ENCODE measurements at places on chromosomes 7 and 10. TPM values are rescaled to one million over a fixed set of nuclear protein-coding genes. Genes with fewer than 3 reads are reported as not detected.
A peak's percentile ranks its signal among the peaks of the same experiment; 100 is the strongest.

DNA sequence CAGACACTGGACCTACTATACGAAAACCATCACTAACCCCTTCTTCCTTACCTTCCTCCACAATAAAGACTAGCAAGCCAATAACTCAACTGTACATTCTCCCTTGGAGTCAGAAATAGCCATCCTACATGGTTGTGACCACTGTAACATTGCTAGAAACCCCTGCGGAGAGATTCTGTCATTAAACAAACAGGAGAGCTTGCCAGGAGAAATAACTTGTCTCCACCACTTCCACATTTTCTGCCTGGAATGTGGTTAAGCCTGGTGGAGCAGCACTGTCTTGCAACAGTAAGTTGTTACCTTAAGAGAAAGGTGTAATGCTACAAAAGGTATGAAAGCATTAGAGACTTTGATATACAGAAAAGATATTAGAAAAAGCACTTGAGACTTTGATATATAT, 45.8 kb downstream of the THSD7A start:
- DNase-seq = no peak

GRCh38 chr10:107476408-107476807, 311.9 kb upstream of the SORCS1 start:
- DNase-seq = no peak

GRCh38 chr10:94042834-94043175, 49.1 kb downstream of the PLCE1 start:
- DNase-seq = no peak

DNA sequence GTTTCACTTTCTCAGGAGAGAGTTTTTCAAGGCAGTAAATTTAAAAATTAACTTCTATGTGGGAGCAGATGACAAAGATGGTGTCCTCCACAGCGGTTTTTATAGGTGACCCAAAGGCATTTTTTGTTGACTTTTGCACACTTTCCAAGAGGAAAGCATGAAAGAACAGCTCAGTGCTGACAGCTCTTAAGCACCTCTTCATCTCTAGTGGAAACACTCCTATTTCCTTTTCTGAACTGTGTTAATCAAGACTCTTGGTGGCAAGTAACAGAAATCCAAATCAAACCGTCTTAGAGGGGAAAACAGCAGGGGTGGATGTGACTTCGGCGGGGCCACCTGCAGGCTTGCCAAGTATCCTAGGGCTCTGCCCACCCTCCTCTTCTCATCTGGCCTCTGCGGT, 71.8 kb upstream of the GATA3 start:
- DNase-seq = no peak

- DNase-seq = no peak
These were observed 202.1 kb downstream of the ATRNL1 start for GRCh38 chr10:115295213-115295805.

- no peak for DNase-seq
These were observed 24.1 kb upstream of the SLK start for GRCh38 chr10:103942866-103943265.

- no peak for DNase-seq
These were observed 143.5 kb downstream of the MLLT10 start for GRCh38 chr10:21677551-21677950.

- peak; percentile 93 for DNase-seq
These were observed 267.9 kb upstream of the LRGUK start for GRCh38 chr7:133859231-133859630.

GRCh38 chr10:95832216-95833041, 75.3 kb upstream of the CC2D2B start:
- no peak for DNase-seq

DNA sequence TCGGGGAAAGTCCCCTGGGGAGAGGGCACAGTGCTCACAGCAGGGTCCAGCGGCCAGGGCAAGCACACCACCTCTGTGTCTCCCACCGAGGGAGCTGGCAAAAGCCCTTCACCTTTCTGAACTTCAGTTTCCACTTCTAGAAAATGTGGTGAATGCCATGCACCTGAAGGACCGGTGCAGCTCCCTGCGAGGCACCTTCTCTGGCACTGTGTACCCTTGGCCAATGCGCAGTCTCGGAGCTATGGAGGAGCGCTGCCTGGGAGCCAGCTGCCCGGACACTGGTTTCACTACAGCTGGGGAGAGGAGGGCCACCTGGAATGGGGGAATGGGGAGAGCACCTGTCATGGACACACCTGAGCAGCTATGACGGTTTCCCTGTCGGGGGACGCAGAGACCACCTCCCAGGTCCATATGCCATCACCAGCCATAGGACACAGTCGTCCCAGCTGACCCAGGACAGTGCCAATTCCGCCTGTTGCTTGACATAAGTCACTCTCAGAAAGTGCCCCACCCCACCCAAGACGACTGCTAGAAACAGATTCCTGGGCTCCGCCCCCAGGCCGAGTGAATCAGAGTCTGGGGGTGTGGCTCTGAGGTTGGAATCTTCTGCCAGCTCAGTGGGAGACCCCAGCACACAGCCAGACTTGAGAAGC, 16.8 kb downstream of the RASGEF1A start:
- peak; percentile 37 for DNase-seq

DNA sequence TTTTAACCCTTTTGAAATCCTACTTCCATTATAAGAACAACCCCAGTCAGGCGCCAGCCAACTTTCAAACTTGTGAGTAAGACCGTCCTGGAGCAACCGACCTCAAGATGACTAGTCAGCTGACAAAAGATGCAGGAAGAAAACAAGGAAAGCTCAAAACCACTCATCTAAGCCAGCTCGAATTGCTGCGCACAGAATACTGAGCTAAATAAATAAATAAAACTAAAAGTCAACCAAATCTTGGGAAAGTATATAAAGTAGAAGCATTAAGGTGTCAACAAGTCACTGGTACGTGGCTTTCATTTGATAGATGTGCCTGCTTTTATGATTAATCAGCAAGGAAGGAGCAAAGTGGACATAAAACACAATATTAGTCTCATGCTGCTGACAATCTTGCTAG, 1269.8 kb downstream of the XPNPEP1 start:
- DNase-seq = no peak

DNA sequence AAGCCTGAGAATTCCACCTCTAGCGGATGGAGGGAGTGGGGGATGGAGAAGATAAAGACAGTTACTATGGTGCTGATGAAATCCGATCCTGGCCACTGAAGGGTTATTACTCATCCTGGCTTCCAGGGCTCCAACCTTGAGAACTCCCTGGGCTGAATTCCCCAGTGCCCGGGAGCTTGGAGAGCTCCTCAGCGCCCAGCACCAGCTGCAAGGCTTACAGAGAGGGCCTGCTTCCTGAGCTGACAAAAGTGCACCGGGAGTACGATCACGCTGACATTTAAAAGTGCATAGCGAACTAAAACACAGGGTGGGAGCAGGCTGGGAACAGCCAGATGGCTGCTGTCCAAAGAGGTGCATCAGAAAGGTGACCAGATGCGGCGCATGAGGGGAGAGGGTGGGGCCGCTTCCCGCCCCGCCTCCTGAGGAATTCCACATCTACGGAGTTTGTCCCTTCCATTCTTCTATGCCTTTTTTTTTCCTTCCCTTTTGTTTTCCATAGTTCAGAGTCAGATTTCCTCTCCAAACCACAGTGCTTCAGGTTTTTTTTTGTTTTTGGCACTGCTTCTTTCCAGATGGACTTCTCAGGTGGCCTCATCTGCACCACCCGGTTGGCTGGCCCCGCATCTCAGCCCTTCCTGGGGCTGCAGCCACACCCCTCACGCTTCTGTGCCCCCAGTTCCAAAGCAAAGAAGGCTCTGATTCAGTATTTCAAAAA, 62.4 kb upstream of the MKRN1 start:
- peak; percentile 63 for DNase-seq

DNA sequence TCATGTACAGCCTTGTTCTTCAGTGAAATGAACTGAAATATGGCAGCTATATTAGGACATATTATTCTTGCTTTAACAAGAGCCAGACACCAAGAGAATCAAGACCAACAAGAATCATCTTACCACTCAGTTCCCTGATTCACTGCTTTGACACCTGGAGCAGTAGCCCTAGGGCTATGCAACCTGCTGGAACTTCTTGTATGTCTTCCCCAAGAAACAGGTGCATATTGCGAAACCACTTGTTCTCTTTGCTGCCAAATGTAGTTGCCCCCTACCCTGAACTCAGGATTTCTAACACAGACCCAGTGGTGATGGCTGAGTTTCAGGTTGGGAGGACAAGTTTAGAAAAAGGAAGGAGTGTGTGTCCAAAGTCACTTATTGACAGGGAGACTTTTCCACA, 46.1 kb downstream of the WIPF3 start:
- DNase-seq = no peak

GRCh38 chr7:45184326-45185027, 26.9 kb downstream of the RAMP3 start:
- DNase-seq = no peak

GRCh38 chr7:36522453-36523007, 132.9 kb downstream of the ANLN start:
- no peak for DNase-seq

GRCh38 chr10:132601567-132601966, 64.0 kb downstream of the INPP5A start:
- DNase-seq = no peak

GRCh38 chr10:12369982-12370381, 20.6 kb downstream of the CAMK1D start:
- DNase-seq = no peak

DNA sequence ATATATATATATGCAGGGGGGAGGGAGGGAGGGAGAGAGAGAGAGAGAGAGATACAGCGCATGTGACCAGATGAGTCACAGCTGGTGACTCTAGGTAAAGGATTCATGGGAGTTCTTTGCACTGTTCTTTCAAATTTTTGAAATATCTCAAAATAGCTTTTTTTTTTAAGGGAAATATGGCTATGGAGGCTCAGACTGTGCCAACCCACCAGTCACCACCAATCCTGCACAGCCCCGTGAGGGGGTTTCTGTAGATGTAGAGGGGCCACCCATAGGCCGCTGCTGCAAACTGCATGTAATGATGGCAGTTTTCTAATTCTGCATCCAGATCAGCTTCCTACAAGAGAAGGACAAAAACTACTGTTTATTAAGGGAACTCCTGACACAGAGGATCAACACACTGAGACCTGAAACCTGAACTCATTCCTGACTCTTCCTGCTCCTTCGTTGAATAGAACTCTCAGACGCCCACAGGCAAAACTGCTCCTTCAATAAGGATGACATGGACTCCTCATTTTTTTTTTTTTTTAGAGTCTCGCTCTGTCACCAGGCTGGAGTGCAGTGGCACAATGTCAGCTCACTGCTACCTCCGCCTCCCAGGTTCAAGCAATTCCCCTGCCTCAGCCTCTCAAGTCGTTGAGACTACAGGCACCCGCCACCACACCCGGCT, 17.3 kb downstream of the DAGLB start:
- peak; percentile 56 for DNase-seq

DNA sequence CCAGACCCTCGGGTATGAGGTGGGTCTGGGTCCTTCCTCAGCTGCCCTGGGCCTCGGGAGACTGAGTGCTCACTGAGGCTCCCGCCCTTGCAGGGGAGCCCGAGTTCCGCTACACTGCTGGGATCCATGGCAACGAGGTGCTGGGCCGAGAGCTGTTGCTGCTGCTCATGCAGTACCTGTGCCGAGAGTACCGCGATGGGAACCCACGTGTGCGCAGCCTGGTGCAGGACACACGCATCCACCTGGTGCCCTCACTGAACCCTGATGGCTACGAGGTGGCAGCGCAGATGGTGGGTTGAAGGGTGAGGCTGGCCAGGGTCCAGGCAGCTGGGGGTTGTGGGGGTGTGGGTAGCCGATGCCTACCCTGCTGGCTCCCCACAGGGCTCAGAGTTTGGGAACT, 7.6 kb downstream of the AEBP1 start:
- no peak for DNase-seq

- DNase-seq = no peak
These were observed 189.6 kb upstream of the INHBA start for GRCh38 chr7:41892356-41893100.

DNA sequence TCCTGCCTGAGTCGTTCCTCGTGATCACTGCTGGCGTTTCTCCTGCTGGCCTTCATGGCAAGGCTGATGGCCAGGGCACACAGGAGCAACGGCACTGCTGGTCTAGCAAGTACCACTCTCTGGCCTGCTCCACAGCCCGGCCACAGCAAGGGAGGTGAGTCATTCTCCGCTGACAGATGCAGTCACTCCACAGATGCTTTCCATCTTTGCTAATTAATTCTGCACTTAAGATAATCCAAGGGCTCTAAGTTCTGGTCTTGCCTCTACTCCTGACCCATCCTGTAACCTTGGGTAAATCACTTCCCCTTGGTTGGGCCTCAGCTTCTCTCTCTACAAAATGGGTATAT, 244.4 kb downstream of the RPS24 start:
- no peak for DNase-seq

The NME8 gene
- total RNA-seq = not detected

The IDI2 gene
- total RNA-seq = not detected

The SNX10 gene
- 1.1 TPM for total RNA-seq

The AGBL3 gene
- 2.4 TPM for total RNA-seq

The C10orf67 gene
- 0.50 TPM for total RNA-seq

The CYP2C19 gene
- total RNA-seq = not detected

The CACNB2 gene
- total RNA-seq = 34.1 TPM

The MPP7 gene
- total RNA-seq = 1.5 TPM

The SAP25 gene
- total RNA-seq = 2.8 TPM

The TMEM176A gene
- total RNA-seq = 2.3 TPM

The PVRIG gene
- not detected for total RNA-seq

The PSD gene
- total RNA-seq = 7.3 TPM

The SH2D4B gene
- total RNA-seq = 0.07 TPM

The RAPGEF5 gene
- total RNA-seq = 14.9 TPM

The LBX1 gene
- total RNA-seq = not detected

The ARHGEF35 gene
- 3.5 TPM for total RNA-seq
